ENCODE measurements at places on chromosomes 1 and 21. TPM values are rescaled to one million over a fixed set of nuclear protein-coding genes. Genes with fewer than 3 reads are reported as not detected.

The SAMSN1 gene
- 0.82 TPM for polyA plus RNA-seq

The CFAP57 gene
- polyA plus RNA-seq = 0.46 TPM

GRCh38 chr1:98045767-98046641, 125.2 kb upstream of the DPYD start:
- peak; percentile 15 for DNase-seq

DNA sequence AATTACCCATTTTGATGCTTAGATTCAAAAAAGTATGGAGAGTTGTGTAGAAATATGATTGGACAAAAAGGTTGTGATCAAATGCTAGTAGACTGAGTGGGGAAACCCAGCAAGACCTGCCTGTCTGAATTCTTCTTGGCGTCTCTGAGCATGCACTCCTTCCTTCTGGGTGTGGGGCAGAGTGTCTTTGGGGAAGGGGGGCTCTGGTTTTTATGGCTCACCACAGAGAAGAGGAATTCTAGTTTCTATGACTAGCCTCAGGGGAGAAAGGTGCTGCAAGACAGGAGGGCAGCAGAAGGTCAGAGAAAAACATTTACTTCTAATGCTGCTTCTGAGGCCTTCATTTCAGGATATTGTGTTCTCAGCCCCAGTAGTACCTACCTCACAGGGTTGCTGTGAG, 33.9 kb upstream of the PIGC start:
- DNase-seq = no peak

- no peak for DNase-seq
These were observed 15.5 kb upstream of the PSMB2 start for GRCh38 chr1:35656863-35657232.

The OR14A2 gene
- not detected for polyA plus RNA-seq

The KRTAP13-1 gene
- not detected for polyA plus RNA-seq

The ERICH3 gene
- polyA plus RNA-seq = not detected

DNA sequence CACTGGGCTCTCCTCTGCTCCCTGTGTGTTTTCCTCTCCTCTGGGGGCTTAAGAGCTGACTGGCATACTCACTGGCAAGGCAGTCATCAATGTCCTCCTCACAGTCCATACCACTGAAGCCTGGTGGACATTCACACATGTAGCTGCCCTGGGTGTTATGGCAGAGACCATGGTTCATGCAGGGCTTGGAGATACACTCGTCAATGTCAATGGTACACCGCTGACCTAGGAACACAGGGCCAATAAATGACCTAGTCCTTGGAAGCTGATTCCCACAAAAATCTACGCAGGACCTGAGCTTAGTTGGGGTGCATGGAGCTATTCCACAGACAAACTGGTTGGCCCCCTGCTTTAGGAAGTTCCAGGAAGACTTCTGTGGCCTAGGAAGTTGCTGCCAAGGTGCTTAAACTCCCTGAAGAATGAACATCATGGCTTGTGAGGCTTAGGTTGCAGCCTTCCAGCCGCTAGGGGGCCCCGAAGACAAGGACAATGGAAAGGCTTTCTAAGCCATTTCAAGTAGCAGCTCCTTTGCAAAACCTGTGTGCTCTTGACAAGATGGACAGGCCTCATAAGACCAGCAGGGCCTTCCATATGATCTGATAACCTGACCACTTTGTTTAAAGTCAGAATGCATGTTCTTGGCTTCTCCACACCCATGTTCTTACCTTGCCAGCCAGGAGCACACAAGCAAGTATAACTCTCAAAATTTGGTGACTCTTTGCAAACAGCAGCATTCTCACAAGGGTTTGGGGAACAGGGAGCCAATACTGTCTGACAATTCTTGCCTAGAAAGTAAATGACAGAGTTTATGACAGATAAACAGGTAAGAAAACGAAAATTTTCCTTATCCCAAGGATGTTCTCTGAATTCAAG, 52.3 kb upstream of the ADAM30 start:
- peak; percentile 87 for DNase-seq

The APCS gene
- polyA plus RNA-seq = 4.0 TPM

DNA sequence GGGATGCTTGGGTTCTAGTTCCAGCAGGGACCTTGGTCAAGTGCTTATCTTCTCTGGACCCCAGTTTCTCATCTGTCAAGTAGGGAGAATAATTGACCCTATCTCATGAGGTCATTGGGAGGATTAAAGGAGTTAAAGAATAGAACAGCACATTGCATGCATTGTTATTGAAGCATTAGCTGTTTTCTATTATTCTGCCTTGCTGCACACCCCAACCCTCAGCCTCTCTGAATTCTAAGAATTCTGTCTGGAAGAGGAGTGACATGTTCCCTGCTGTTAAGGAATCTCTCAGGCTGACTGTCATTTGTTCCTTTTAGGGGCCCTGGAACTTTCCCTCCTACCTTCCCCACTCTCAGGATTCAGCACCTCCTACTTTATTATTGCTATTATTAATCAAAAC, 73.9 kb downstream of the NENF start:
- no peak for DNase-seq

The RIIAD1 gene
- polyA plus RNA-seq = 2.3 TPM

GRCh38 chr1:168726281-168726680, 2.7 kb downstream of the DPT start:
- no peak for DNase-seq

The ELOA gene
- polyA plus RNA-seq = 26.0 TPM

DNA sequence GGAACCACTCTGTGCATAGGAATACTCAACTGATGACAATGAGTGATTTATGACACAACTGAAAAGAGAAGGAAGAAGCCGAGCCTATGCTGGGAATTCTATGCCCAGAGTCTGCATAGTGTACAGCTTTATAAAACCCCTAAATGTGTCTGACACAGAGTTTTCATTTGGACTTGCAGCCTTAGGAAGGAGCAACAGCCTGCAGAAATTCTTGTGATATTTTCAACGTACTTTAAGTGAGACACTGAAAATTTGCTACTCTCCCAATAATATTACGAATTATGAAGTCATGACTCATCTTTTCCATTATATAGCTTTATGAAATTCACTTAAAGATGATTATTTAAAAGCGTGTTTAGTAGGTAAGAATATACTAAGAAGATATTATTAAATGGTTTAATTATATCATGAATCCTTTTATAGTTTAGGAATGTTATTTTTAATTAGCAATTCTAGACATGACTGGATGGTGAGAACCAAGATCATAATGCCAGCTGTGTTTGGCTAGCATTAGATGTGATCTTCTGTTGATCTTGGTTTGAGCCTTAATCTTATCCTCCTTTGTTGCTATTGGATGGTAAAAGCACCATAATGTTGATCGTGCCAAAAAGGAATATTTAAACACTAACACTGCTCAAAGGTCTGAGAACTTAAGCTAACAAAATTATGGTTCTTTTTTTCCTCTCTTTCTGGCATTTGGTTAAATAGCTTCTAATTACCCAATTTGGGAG, 785.1 kb upstream of the ADGRL4 start:
- DNase-seq = no peak

- DNase-seq = no peak
These were observed 318.3 kb downstream of the GRIK1 start for GRCh38 chr21:29621525-29621924.

The SHISAL2A gene
- 0.89 TPM for polyA plus RNA-seq

- no peak for DNase-seq
These were observed 99.0 kb upstream of the RAB4A start for GRCh38 chr1:229171934-229172333.

The IRF6 gene
- polyA plus RNA-seq = 31.0 TPM

- no peak for DNase-seq
These were observed 30.2 kb upstream of the OTUD3 start for GRCh38 chr1:19852036-19852435.

DNA sequence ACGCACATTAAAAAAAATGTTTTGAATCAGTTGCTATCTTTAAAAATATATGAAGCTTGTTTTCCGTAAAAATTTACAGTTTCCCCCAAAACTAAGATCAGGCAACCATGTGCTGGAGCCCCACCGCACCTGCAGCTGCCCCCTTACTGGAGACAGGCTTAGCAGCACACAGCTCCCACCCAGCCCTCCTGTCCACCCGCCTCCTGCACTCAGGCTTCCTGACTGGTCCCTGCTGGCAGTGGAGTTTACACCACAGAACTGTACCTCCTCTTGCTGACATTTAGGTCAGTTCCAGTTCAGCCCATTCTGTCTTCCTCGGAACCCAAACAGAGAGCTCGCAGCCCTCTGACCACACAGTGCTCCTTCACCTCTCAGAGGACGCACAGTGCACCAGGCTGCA, 2.1 kb downstream of the GPR161 start:
- no peak for DNase-seq

The S100A2 gene
- 6.9 TPM for polyA plus RNA-seq

- DNase-seq = peak; percentile 54
These were observed 181.0 kb upstream of the JUN start for GRCh38 chr1:58964880-58965279.

- DNase-seq = no peak
These were observed 22.6 kb downstream of the STX12 start for GRCh38 chr1:27795601-27796000.

The LMOD1 gene
- 6.4 TPM for polyA plus RNA-seq

DNA sequence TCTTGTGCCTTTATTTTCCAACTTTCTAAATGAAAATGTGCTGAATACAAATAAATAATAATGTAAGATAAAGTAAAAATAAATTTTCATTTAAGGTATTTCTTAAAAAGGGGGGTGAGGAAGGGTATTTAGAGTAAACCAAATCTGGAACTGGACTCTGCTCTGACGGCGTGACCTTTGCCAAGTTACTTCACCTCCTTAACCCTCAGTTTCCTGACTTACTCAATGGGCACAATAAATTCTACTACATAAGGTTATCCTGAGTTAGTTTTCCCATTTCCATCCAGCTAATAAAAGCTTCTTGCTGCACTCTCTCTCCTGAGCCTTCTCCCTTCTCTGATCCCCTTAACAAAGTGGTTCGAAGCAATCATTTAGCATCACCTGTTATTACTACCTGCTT, 93.9 kb downstream of the NID1 start:
- DNase-seq = no peak

The TNFAIP8L2 gene
- 0.70 TPM for polyA plus RNA-seq

- DNase-seq = peak; percentile 78
These were observed 8.2 kb upstream of the CAP1 start for GRCh38 chr1:40032240-40032891.

DNA sequence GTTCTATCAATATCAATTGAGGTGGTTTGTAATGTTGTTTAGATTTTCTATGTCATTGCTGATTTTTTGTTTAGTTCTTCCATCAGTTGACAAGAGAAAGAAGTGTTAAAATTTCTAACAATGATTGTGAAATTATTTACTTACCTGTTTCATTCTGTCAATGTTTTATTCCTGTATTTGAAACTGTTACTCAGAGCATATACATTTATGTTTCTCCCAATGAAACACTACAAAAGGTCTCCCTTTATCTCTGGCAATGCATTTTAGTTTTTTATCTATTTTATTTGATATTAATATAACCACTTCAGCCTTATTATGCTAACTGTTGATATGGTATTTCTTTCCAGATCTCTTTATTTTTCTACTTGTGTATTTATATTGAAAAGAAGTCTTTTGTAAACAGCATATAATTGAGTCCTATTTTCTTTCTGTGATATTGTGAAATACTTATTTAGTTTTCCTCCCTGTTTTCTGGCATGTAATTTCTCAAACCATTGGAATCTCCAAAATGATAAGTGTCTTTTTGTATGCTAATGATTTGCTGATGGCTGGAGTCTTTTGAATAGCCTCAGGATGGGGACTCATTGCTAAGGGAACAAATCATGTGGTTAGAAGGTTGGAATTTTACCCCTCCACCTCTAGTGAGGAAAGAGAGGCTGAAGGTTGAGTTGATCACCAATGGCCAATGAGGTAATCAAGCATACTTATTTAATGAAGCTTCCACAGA, 122.0 kb downstream of the ADSS2 start:
- DNase-seq = no peak

The GGPS1 gene
- 36.3 TPM for polyA plus RNA-seq

GRCh38 chr1:227661495-227661894, 73.6 kb downstream of the JMJD4 start:
- DNase-seq = no peak

DNA sequence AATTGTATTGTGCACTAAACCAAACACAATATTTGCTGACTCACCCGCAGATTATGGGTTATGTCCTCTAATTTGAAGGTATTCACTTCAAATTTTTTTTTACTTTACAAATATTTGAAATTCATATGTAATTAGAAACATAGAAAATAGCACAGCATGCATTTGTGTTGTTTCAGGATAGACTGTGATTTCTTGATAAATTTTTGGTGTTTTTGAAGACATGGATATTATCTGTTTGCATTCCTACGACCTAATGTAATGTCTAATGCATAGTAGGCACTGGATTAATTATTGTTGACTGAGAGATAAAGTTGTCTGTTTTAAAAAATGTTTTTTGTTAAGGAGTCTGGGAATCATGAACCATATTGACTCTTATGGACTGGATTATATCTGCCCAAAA, 850.2 kb downstream of the BRINP3 start:
- DNase-seq = no peak

- no peak for DNase-seq
These were observed 126.4 kb upstream of the ARHGEF16 start for GRCh38 chr1:3327936-3328590.

DNA sequence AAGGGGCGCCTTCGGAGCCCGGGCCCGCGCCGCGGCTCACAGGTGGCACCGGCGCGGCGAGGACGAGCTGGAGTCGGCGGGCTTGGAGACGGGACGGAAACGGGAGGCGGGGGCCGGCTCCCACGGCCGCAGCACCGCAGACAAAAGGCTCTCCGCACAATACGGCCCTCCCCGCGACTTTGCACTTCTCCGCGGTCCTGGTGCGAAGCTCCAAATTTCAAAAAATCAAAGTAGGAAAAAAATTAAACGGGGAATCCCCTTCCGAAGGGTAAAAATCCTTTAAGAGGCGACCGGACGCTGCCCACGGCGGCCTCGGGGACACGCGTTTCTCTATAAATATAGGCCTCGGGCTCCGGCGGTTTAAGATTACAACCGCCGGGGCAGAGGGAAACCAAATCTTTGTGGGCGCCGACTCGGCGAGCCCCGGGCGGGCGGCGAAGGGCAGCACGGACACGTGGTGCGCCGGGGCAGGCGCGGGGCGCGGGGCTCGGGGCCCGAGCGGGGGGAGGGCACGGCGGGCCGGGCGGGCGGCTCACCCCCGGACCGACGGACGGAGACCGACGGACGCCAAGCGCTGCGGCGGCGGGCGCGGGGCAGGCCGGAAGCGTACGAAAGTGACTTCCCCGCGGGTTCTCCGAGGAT, 453 bp downstream of the PABPC4 start:
- peak; percentile 57 for DNase-seq

Data from hepatocyte (in vitro differentiated cells).